ENCODE measurements at places on chromosomes 3 and 15. TPM values are rescaled to one million over a fixed set of nuclear protein-coding genes. Genes with fewer than 3 reads are reported as not detected.

Gene GNAT1
- total RNA-seq, result not detected

Gene EFCC1
- 0.41 TPM for total RNA-seq

Gene MOBP
- 0.41 TPM for total RNA-seq

Gene CYP11A1
- total RNA-seq, result not detected

Gene LTK
- not detected for total RNA-seq

Gene SEMA6D
- 49.3 TPM for total RNA-seq

Gene ADCY5
- 29.8 TPM for total RNA-seq

Gene RAD54L2
- total RNA-seq, result 23.2 TPM

Gene RAMAC
- total RNA-seq, result 46.9 TPM

Gene PLSCR2
- total RNA-seq, result not detected

Gene IFRD2
- 17.9 TPM for total RNA-seq

Gene PPM1M
- 6.9 TPM for total RNA-seq

Gene PROK2
- 3.7 TPM for total RNA-seq

Gene MKRN2
- 35.5 TPM for total RNA-seq

Gene SLC28A1
- not detected for total RNA-seq

Gene PLCH1
- 19.2 TPM for total RNA-seq

Gene SMAD6
- total RNA-seq, result 2.4 TPM

Gene AADACL2
- total RNA-seq, result not detected

Gene KIF15
- total RNA-seq, result 6.9 TPM

Gene SOX2
- 70.1 TPM for total RNA-seq

Gene HIGD2B
- under 0.01 TPM for total RNA-seq

Gene TRIM71
- 2.9 TPM for total RNA-seq

Gene TMEM212
- total RNA-seq, result not detected

Gene RBPMS2
- under 0.01 TPM for total RNA-seq

Gene MESP1
- total RNA-seq, result 2.0 TPM

Gene ANKRD63
- total RNA-seq, result 2.0 TPM

Gene ACTC1
- 0.41 TPM for total RNA-seq

Gene FAIM
- 26.9 TPM for total RNA-seq

Gene STXBP5L
- total RNA-seq, result 11.0 TPM

Gene RLBP1
- total RNA-seq, result 3.3 TPM

Gene GABRG3
- total RNA-seq, result 24.1 TPM

Gene C3orf22
- not detected for total RNA-seq

Gene B3GNT5
- total RNA-seq, result 19.2 TPM

Gene KLHL40
- 0.41 TPM for total RNA-seq

Data from frontal cortex (tissue), 4 donors.